Hepatic stellate cell (primary cell): ENCODE measurements at places on chromosomes 2 and 18.

GRCh38 chr18:31203096-31203793, 40.6 kb upstream of the DSC1 start:
- DNase-seq: no peak

GRCh38 chr2:120453635-120453998, 107.7 kb downstream of the INHBB start:
- peak; percentile 57 for DNase-seq

DNA sequence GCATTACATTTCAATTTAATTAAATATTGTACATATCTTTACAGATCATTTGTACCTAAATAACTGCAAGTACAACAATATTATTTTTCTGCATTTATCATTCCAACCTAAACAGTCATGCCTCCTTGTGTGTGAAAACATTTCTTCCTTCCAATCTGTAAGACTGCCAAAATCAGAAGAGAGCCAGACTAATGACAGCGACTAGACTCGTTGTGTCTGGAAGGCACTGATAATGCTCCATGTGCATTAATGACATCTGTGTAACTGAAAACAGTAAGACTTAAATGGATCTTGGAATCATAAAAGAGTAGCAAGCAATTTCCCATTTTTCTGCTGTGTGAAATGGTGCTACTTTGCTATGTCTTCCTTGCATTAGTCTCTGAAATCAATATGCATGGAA, 278.0 kb upstream of the DSEL start:
- DNase-seq: peak; percentile 9

DNA sequence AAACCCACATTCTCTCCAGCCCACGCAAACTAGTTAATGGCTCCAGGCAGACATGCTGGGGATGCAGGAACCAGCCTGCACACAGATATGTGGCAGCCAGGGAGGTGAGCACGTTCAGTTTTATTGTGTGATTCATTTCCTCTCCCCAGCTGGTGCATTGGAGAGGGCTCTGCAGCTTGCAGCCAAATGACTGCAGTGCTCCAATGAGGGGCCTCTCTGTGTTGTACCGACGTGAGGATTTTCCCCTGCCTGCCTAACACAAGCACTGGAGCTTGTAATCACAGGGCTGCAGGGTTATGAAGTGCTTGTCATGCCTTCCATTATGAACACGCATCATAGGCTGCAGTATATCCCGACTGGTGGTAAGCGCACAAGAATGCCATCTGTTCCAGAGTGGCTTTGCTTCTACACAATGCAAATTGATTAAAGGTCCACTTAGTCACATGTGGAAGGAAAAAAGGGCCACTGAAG, 92.3 kb upstream of the THUMPD2 start:
- DNase-seq: no peak

DNA sequence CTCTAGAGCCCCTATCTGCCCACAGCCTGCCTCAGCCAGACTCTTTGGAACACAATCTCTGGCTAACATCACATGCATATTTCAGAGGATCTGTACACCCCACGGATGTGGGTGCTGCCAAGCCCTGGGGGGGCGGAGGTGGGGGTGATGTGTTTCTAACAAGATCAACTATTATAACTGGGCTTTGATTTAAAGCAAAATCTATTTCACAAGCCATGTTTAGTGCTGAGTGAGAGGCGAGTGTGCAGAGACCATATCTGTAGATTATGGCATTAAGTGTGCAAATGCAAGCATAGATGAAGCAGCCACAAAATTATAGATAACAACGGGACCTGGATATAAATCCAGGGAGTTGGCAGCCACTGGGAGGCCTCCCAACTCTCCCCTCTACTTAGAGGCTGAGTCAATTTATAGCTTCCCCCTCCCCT, 135.8 kb upstream of the SMAD2 start:
- no peak for DNase-seq

GRCh38 chr18:36661999-36662398, 166.8 kb downstream of the TPGS2 start:
- no peak for DNase-seq

DNA sequence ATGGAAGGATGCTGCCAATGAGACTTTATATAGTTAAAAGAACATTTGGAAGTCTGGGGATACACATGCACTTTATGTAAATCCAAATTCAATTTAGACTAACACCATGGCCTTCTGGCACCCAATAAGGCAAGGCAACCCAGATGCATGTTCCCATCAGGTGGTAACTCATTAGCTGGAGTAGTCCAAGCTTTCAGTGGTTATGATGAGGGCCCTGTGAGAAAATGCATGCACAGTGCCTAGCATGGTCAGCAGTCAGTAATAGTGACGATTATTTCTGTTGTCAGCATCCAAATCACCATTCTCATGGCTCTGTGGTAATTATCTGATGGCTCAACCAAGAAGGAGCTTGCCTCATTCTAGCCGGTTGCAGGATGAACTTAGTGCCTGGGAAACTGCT, 70.3 kb upstream of the CTLA4 start:
- no peak for DNase-seq

DNA sequence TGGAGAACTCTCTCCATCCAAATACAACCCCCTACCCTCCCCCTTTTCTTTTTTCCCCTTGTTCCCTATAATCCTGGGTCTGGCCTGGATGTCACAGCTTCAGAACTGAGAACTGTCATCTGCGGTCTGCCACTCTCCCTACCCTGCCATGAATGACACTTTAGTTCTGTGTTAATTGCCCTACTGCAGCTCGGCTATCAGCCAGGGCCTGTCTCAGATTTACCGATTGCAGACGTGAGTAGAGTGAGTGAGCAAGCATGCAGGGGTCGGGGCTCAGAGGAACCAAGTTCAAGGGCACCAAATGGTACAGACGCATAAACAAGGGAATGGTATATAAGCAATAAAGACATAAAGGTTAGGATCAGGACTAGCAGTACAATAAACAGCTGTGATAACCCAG, 967.8 kb downstream of the BCL11A start:
- no peak for DNase-seq

DNA sequence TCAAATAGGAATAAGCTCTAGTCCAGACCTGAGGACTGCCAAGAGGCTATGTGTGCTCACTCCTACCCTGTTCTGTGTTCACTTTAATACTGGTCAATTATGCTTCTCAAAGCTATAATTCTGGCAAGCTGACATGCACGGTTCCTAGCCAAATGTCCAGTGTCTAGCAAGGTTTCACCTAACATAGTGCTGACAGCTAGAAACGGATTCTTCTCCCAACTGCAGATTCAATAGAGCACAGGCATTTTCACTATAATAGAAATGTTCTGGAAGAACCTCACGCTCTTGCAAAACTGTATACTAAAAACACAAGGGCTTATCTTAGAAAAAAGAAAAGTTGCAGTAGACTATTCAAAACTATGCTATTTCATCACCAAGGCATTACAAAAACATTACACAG, 45.1 kb downstream of the HDAC4 start:
- no peak for DNase-seq

DNA sequence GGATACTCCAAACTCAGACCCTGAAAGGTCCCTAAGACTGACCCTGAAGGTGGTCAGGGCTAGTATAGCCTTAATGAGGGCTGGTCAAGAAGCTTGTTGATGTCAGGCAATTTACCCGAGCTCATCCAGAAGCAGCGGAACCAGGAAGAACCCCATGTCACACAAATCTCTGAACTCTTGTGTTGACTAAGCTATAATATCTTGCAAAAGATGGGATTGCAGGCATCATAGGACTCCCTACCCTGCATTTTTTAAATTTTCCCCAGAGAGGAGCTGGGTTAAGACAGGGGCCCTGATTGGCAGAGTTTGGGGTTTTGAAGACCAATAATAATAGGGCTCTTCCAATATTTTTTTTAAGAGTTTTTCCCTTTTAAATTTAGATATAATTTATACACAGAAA, 2.0 kb upstream of the PLEKHB2 start:
- DNase-seq: no peak

GRCh38 chr18:47601581-47602272, 328.7 kb downstream of the SMAD2 start:
- no peak for DNase-seq

DNA sequence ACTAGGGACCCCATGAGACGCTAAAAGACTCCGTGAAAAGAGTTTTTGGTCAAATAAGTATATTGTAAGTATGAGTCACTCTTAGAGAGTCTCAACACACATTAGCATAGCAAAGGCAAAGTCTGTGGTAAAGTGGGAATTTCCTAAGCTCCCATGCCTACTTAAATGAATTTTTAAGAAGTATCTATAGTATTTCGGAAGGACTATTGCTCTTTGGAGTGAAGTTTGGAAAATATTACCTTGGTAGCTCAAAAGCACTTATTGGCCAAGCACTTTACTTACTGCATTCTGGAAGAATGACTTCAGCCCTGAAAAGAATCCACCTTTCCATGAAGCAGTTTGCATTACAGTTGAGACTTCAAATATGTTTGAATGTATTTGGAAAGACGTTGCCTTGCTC, 57.1 kb downstream of the CAVIN2 start:
- DNase-seq: no peak

GRCh38 chr2:197349699-197350098, 39.1 kb upstream of the ANKRD44 start:
- no peak for DNase-seq

DNA sequence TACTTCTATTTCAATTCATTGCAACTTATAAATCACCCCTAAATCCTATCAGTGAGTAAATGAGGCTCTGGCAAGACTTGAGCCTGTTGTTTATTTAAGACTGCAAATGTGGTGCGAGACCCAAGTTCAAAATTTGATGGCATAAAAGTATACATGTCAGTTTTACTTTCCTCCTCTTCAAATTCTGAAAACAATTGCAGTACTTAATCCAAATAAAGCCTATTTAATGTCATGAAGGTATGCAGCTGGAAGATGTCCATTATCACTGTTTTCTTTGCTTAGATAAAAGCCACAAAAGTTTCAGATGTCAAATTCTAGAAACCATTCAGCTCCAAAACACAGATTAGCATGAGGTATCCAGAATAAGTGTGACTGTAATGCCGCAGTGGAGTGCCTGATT, 3.3 kb downstream of the APCDD1 start:
- no peak for DNase-seq

- DNase-seq: no peak
Observed at GRCh38 chr18:51514128-51514527, 316.6 kb upstream of the MEX3C start.

GRCh38 chr2:236627193-236627592, 57.6 kb downstream of the ACKR3 start:
- DNase-seq: no peak

- no peak for DNase-seq
Observed at GRCh38 chr2:126963390-126963789, 64.7 kb downstream of the TEX51 start.

DNA sequence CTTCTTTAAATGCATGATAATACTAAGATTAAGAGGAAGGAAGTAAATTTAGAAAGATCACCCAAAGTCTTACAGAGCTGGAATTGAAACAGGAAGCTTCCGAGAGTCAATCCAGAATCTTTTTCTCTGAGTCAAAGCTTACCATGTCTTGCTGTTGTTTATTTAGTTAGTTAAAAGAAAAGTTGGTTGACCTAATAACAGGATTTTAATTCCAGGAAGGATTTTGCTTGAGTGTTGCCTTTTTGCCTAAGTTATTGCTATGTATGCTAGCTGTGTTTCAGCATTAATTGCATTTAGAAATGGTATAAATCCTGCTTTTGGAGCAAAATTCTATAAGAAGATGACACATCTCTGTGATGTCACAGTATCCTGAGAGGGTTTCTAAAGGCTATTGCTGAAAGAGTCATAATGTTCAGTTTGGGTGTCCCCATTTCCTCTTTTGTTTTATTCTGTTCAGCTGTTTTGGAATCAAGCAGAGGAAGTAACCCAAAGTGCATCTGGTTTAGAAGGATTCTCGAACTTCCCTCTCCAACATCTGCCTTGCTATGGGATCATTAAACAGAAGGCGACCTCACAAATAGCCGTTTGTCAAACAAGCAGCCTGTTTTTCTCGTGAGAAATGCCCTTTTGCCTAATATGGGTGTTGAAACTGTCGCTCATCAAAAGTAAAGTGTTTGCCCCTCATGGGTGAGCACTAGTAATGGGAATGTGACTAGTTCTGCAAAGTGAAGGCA, 271.5 kb upstream of the MMADHC start:
- no peak for DNase-seq

- no peak for DNase-seq
Observed at GRCh38 chr18:45496741-45497140, 118.5 kb upstream of the SLC14A2 start.

DNA sequence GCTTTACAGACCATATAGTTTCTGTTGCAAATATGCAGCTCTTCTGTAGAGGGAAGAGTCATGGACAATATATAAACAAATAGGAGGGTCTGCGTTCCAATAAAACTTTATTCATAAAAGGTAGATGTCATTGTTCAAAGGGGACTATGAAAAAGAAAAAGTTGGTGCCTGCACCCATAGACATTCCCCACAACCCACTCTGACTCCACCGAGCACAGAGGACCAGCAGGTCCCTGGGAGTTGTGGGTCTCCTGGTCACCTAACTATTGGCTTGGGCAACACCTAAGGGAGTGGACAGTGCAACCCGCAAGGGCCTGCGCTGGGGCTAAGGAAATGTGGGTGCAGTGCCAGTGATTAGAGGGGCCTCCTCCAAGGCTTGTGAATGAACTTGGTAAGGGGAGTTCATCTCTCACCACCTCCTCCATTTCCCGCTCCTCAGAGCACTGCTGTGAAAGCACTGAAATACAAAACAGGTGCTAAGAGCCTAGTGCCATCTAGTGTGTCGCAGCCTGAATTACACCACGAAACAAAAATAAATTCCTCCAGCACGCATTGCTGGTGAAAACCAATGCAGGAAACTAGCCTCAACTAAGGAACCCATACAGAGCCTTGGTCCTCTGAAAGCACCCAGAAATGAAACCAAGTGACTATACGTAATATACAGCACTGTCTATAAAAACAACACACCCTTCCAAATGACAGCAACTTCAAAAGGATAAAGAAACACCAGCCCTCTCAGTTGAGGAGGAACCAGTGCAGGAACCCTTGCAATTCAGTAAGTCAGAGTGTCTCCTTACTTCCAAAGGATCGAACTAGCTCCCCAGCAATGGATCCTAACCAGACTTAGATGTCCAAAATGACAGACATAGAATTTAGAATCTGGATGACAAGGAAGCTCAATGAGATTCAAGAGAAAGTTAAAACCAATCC, 166.6 kb downstream of the RNF144A start:
- DNase-seq: no peak
